ENCODE measurements at places on chromosomes 7 and 10.

GRCh38 chr10:44859546-44860285, 51.4 kb upstream of the TMEM72 start:
- DNase-seq = no peak

DNA sequence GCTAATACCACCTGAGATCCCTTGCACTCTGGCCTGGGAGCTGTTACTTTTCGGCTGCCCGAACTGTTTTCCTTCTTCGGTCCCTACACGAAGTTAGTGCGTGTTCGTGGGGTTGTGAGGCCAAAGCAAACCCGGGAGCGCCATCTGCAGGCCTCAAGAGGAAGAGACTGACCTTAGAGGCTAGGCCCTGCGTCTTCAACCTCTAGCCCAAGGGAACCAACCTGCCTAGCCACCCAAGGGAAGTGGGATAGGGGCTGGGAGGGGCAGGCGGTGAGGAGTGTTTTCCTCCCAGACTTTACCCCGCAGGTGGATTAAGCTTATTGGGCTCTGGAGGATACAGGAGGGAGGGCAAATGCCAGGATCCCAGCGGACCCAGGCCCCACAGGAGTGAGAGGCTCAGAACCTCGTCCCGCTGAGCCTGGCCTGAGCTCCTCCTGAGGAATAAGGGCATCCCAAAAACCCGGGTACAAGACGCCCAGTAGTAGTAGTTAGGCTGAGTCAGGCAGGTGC, 1.7 kb upstream of the PAX2 start:
- no peak for DNase-seq

GRCh38 chr10:613271-614138, 76.0 kb downstream of the DIP2C start:
- no peak for DNase-seq

GRCh38 chr10:58326967-58327381, 7.8 kb upstream of the UBE2D1 start:
- no peak for DNase-seq

DNA sequence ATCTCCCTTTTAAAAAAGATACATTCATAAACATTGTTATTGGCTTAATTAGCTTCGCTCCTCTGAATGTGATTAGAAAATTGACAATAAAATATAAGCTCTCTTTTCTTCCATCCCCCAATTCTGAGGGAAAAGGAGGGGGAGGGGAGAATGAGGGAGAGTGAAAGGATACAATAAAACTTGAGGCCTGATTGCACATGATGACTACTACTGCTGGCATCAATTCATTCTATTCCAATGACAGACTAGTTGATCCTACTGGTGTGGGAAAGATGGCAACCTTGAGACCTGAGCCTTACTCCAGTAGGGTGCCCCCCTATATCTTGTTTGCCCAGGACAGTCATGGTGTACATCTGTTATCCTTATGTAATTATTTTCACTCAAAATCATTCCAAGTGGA, 4.5 kb upstream of the IQUB start:
- DNase-seq = no peak

GRCh38 chr7:34842782-34843181, 184.8 kb downstream of the NPSR1 start:
- DNase-seq = no peak

DNA sequence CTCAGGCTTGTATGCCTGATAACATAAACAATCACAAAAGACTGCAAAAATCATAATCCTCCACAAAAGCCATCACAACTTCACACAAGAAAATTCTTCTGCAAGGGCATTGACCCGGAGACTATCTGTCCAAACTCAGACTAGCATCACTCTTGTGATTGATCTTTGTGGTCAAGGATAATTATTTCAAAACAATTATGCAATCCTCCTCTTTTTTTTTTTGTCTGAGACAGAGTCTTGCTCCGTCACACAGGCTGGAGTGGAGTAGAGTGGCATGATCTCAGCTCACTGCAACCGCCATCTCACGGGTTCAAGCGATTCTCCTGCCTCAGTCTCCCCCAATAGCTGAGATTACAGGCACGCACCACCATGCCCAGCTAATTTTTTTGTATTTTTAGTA, 22.2 kb downstream of the CDNF start:
- no peak for DNase-seq

- DNase-seq = no peak
Measured at GRCh38 chr7:98568891-98569290, 48.2 kb upstream of the NPTX2 start.

DNA sequence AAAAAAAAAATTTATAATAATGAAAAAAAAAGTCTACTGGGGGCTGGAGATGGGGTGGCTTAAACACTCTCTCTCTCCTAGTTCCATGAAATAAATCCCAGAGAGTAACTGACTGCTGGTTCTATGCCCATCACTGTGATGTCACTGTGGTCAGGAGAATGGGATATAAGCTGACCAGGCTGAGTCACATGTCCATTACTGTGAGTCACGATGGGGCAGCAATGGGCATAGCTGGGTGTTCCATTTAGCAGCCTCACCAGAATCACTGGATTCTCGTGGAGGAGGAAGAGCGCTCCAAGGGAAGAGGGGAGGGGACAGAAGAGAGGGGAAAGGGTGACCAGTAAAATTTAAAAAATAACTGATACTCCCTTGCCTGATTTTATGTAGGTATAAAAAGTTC, 37.1 kb downstream of the MASTL start:
- DNase-seq = no peak

DNA sequence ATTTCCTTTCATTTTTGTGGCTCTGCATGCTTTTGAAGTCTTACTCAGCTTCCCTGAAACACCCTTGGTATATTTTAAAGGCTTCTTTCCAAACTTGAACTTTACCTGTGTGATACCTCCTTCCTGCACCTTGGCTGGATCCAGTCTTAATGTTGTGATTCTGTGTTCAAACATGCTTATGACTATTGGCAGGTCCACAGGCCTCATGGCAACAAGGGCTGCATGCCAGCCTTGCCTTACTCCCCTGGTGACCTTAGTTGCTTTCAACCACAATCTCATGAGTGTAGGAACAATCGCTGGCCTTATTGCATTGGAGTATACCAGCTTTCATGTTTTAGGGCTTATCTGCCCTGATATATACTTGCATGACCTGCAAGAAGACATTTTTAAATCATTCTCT, 238.7 kb downstream of the KIF20B start:
- no peak for DNase-seq

DNA sequence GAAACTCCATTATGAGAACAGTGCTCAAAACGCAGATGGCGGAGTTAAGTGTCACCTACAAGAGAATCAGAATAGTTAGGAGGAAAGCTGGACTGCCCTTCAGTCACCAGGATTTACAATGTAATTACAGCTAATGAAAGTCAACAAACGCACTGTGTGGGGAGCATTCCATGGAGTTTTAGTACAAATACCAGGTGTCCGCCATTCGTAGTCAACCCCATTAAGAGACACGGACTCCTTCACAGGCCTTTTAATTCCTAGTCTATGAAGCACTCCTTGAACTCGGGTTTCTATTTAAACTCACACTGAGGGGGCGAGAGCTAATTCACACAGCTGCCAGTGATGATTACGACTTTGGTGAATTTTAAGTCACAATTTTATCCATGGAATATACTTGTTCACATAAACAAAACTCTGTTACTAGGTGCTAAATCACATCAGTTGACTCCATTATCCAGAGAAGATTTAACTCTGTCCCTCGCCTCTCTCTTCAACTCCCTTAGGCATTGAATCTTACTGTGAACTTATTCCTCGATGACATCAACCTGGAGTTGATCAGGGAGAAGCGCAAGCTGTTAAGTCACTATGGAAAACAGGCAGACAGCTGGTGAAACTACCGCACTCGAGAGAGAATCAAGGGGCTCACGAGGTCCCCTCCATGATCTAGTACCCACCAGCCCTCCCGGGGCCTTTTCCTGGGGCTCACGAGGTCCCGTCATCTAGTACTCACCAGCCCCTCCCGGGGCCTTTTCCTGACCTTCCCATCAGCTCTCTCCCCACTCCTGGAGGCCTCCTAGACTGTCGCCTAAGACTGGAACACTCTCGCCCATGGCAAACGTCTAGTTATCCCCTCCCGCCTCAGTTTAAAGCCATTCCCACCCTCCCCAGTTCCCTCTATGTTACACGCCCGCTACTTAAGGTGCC, 1.5 kb downstream of the ZFAND2A start:
- no peak for DNase-seq

- DNase-seq = no peak
Measured at GRCh38 chr10:62919776-62920175, 103.6 kb upstream of the EGR2 start.

DNA sequence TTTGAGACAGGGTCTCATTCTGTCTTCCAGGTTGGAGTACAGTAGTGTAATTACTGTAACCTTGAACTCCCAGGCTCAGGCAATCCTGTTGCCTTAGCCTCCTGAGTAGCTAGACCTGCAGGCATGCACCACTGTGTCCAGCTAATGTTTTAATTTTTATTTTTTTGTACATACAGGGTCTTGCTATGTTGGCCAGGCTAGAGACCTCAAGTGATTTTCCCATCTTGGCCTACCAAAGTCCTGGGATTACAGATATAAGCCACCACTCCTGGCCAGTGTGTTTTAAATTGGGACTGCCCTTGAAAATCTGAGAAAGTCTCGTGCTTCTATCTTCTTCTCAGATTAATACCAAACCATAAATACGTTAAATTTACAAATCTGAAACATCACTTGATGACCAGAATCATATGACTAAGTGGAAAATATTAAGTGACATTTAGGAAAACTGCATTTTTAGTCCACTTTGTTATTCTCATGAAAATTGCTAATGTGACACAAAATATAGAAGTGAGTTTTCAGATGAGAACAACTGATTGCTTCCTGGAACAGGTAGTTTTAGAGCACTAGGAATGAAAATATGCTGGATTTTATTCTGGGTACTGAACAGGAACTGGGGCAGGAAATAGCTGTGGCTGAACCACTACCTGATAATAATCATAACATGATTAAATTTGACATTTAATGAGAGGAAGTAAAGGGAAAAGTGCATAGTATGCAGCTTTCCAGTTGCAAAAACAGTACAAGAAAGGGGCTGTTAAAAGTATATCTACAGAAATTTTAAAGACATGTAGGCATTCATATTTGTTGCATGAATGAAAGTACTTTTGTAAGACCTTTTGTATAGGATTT, 4.2 kb downstream of the PHTF2 start:
- DNase-seq = no peak

DNA sequence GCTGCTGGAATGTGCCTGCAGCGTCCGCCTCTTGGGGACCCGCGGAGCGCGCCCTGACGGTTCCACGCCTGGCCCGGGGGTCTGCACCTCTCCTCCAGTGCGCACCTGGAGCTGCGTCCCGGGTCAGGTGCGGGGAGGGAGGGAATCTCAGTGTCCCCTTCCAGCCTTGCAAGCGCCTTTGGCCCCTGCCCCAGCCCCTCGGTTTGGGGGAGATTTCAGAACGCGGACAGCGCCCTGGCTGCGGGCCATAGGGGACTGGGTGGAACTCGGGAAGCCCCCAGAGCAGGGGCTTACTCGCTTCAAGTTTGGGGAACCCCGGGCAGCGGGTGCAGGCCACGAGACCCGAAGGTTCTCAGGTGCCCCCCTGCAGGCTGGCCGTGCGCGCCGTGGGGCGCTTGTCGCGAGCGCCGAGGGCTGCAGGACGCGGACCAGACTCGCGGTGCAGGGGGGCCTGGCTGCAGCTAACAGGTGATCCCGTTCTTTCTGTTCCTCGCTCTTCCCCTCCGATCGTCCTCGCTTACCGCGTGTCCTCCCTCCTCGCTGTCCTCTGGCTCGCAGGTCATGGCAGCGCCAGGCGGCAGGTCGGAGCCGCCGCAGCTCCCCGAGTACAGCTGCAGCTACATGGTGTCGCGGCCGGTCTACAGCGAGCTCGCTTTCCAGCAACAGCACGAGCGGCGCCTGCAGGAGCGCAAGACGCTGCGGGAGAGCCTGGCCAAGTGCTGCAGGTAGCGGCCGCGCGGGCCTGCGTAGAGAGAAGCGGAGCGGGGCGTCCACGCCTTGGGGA, 645 bp downstream of the SLC26A4 start:
- DNase-seq = no peak

- no peak for DNase-seq
Measured at GRCh38 chr7:45223728-45224630, 66.4 kb downstream of the RAMP3 start.

DNA sequence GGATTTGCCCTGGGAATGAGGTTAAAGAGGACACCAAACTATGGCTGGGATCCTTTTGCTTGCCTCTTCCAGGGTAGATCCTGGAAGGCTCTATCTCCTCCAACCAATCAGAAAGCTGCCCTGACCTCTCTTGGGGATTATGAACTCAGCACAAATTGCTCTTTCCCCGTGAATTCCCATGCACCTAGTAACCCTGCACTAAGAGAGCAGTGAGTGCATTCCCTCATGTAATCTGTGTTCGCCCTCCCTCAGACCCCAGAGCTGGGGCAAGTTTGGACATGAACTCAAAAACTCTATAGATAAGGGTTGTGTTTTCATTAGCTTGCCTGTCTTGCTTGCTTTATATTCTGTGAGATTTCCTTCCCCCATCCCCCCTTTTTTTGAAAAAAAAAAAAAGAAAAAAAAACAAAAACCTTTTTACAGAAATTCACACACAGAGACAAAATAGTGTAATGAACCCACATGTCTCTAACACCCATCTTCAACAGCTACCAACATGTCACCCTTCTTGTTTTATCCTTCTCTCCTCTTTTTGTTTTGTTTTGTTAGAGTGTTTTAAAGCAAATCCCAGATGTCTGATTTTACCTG, 225.5 kb upstream of the TCF7L2 start:
- no peak for DNase-seq

GRCh38 chr7:94087664-94088352, 83.7 kb upstream of the BET1 start:
- no peak for DNase-seq

- DNase-seq = no peak
Measured at GRCh38 chr10:61869774-61870525, 31.5 kb upstream of the ARID5B start.

DNA sequence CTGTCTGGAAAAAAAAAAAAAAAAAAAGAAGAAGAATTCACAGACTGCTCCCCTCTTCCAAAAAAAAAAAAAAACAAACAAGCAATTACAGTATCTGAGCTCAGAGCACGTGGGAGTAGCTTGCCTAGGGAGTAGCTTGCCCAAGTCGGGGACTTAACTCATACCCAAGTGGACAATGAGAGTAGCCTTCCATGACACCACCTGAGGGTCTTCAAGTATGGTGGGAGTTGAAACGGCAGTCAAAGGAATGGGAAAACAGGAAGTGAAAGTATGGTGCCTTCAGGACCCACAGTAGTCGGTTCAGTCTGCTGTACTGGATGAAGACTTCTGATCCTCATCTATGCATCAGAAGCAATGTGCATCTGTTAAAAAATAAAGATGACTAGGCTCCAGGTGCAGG, 10.6 kb downstream of the VOPP1 start:
- no peak for DNase-seq

DNA sequence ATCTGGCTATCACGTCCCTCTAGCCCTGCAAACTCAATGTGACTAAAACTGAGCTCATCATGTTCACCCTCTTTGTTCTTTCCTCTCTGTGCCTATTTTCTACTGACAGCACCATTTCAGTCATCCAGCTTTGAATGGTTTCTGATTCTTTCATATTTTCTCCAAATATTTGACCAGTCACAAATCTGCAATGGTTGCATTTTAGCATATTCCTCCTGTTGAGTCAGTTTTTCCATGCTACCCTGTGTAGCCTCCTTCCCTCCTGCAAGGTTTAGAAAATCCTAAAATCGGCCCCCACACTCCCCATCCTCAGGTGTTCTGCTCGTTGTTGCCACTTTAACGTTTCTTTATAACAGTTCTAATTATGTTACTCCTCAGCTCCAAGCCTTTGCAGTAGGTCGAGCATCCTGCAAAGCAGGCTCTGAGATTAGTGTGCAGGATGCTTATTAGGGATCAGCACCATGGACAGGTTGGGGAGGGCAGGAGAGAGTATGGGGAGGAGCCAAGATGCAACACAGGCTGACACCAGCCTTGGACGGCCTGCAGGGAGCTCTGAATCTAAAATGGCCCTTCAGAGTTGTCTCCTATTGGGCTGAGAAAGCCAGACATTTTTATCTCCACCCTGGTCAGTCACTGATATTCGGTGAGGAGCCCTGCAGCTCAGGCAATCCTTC, 531.0 kb upstream of the COBL start:
- no peak for DNase-seq

All from activated T-helper 1 cell treated with anti-CD3 and anti-CD28 coated beads, Interleukin-2, amount 50 U/mL, for 16 hours (primary cell).